Aorta (tissue), 5 donors: ENCODE measurements at places on chromosomes 13 and 19.

- DNase-seq: no peak
Measured at GRCh38 chr13:67950603-67951002, 720.5 kb upstream of the PCDH9 start.

GRCh38 chr13:78061806-78062205 lies 143.2 kb upstream of the EDNRB start:
- DNase-seq: no peak

GRCh38 chr19:13057147-13057572 lies 45.5 kb downstream of the LYL1 start:
- DNase-seq: no peak

GRCh38 chr13:35672611-35673010 lies 196.1 kb upstream of the MAB21L1 start:
- DNase-seq: no peak

DNA sequence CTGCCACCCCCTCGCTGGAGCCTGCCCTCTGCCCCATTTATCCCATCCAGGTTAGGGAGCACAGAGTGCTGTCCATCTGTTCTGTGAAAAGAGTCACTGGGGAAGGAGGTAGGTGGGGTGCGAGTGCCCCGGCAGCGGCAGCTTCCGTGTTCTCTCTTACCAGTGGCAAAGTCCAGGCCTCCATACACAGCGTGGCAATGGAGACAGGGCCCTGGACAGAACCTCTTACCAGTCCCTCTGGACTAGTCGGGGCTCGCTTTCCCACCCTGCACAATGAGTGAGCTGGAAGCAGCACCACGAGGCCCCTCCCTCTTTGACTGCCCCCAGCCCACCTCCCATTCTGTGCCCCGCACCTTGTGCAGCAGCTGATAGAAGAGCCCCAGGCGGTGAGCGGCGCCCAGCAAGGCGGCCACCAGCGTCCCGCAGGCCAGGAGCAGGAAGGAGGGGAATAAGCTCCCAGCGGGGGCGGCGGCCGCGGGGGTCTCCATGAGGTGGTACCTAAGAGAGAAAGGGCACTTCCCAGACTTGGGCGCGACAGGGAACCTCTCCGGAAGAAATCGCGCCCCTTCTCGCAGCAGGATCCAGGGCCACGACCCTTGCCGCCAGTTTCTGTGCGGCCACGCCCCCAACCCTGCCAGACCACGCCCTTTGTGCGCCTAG lies 17.5 kb downstream of the SYDE1 start:
- peak; percentile 90 for DNase-seq
